HS-27A (cell line): ENCODE measurements at places on chromosomes 4 and X.

GRCh38 chr4:131347816-131348215 lies 1801.3 kb upstream of the PCDH10 start:
- DNase-seq, result no peak

GRCh38 chrX:30309139-30309571 lies at the start of gene NR0B1:
NR0B1 (minus strand) TSS chrX:30309390; CDS start chrX:30309363, 27 bp downstream.
- DNase-seq, result no peak

- DNase-seq, result no peak
Measured at GRCh38 chr4:6734165-6734786, 18.3 kb downstream of the BLOC1S4 start.

- DNase-seq, result no peak
Measured at GRCh38 chr4:24226023-24226422, 336.2 kb upstream of the PPARGC1A start.

GRCh38 chr4:156408749-156409148 lies 455.1 kb upstream of the CTSO start:
- no peak for DNase-seq

- DNase-seq, result no peak
Measured at GRCh38 chrX:113195949-113196348, 355.3 kb upstream of the AMOT start.

DNA sequence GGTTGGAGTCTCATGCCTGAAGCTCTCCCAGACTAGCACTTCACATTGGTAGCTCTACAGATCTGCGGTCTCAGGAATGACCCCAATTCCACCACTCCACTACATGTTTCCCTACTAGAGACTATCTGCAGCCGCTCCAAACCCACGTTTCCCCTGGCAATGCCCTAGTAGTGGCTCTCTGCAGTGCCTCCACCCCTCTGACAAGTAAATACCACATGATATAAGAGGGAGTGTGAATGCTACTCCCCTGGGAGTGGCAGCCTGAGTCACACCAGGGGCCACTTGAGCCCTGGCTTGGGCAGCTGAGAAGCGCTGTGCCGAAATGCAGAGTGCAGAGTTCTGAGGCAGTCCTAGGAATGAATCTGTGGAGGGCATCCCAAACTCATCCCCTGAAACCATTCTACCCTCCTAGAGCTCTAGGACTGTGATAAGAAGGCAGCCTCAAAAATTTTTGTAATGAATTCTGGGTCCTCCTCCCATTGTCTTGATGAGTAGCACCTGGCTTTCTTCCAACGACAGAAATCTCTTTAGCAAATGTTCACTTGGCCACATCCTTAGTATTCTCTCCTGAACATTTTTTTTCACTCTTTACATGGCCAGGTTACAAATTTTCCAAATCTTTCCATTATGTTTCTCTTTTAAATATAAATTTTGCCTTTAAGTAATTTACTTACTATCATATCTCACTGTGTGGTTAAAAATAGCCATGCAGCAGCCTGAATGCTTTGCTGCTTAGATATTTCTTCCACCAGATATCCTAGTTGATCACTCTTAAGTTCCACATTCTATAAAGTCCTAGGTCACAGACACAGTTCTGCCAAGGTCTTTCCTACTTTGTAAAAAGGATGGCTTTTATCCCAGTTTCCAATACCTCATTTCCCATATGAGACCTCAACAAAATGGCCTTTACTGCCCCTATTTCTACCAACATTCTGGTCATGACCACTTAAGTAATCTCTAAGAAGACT lies 160.2 kb upstream of the CPEB2 start:
- DNase-seq, result peak; percentile 39

DNA sequence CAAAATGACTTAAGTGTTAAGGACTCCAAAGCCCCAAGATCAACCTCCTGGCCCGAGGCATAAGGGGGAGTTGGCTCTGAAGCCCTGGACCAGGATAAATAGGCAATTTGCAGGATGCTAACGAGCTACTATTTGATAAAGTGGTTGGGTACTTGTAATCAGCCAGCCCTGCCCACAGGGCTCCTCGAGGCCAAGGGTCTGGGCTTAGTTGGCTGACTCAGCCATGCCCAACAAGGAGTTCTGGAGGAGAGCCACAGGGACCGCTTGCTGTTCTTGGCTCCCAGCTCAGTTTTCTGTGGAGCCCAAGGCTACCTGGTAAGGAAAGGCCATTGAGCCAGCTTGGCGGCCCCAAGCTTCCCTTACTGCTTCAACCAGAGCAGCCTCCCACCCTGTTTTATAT lies 7.8 kb downstream of the HMGB3 start:
- no peak for DNase-seq
